Natural killer cell treated with Interleukin-12 subunit alpha and Interleukin-12 subunit beta and Interleukin-15 and Interleukin-18, amount 100 ng/mL, for 72 hours (primary cell): ENCODE measurements at places on chromosomes 1 and 21. TPM values are rescaled to one million over a fixed set of nuclear protein-coding genes. Genes with fewer than 3 reads are reported as not detected.

DNA sequence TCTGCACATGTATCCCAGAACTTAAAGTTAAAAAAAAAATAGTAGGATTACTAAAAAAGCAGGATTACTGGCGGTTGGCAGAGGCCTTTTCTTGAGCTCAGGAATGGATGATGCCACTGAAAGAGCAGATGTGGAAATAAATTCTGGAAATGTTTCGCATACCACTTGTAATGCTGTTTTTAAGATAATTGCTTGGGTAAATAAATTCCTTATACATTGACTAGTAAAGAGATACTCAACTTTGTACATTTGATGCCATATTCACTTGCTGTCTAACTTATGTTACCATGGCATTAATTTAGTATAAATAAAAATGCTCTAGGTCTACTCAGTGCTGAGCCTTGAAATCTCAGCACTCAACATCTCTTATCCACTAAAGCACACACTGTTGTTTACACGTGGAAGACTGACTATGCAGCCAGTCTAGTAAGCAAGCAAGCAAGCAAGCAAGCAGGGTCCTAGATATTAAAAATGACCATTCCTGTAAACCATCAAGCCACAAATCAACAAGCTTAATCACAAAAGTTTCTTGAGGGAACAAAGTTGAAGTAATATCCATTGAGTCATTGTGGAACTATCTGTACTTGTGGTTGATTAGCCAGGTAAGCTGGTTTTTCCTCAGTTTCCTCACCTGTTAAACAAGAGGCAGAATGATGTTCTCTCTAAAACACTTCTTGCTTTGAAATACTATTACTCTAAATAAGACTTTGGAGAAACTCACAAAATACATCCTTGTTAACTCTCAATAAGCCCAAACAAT is 1.7 kb upstream of the RASAL2 start:
- peaks cover 15% of the 10 kb centered on the region for H3K36me3 ChIP-seq
- H3K27ac ChIP-seq, result no peak overlapping the region
- DNase-seq, result no peak
- no peak overlapping the region for H3K4me3 ChIP-seq
- peaks cover 6% of the 10 kb centered on the region for H3K4me1 ChIP-seq

DNA sequence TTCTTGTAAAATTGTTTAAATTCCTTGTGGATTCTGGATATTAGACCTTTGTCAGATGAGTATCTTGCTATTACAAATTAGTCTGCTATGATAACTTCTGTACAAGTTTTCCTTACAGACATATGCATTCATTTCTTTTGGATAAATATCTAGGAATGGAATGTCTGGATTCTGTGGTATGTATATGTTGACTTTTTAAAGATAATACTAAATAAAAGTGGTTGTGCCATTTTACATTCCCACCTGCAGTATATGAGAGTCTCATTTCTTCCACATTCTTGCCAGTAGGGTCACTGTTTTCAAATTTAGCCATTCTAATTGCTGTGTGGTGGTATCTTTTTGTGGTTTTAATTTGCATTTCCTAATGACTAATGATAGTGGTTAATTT is 53.9 kb downstream of the SYDE2 start:
- H3K36me3 ChIP-seq, result no peaks in the 10 kb centered on the region
- H3K4me3 ChIP-seq, result no peak overlapping the region
- H3K4me1 ChIP-seq, result peaks cover 4% of the 10 kb centered on the region
- H3K27ac ChIP-seq, result no peak overlapping the region
- H3K27me3 ChIP-seq, result peaks cover 14% of the 10 kb centered on the region

GRCh38 chr1:24362982-24363614 is 43.9 kb downstream of the GRHL3 start:
- no peaks in the 10 kb centered on the region for H3K27me3 ChIP-seq
- no peak overlapping the region for H3K27ac ChIP-seq
- peaks cover 10% of the 10 kb centered on the region for H3K4me1 ChIP-seq
- no peak overlapping the region for H3K4me3 ChIP-seq
- no peak for DNase-seq

- H3K27ac ChIP-seq, result no peak overlapping the region
- no peak overlapping the region for H3K4me3 ChIP-seq
- H3K4me1 ChIP-seq, result peaks cover 5% of the 10 kb centered on the region
- peaks cover 3% of the 10 kb centered on the region for H3K27me3 ChIP-seq
These were observed 80.2 kb upstream of the ACTRT2 start for GRCh38 chr1:2941040-2941439.

DNA sequence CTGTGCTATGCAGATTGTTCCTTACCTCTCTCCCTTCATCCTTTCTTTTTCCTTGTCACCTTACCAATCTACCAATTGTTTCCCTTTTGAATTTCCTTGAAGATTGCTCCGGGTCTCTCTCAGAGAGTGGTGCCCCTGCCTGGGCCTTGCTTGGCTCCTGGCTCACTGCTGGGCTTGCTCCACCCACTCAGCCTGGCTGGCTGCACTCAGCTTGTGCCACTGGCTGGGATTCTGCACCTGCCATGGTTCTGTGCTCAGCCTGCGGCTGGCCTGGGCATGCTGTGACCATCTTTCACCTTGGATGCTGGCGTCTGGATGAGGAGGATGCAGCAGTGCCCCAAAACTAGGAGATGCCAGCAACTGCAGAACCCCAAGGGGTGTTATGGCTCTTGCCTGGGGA is 463.9 kb upstream of the CXADR start:
- no peak for DNase-seq
- H3K4me1 ChIP-seq, result no peaks in the 10 kb centered on the region
- peaks cover 5% of the 10 kb centered on the region for H3K36me3 ChIP-seq
- no peak overlapping the region for H3K4me3 ChIP-seq
- no peaks in the 10 kb centered on the region for H3K27me3 ChIP-seq

GRCh38 chr1:115958866-115959265 is 17.4 kb upstream of the SLC22A15 start:
- H3K4me3 ChIP-seq, result no peak overlapping the region
- no peaks in the 10 kb centered on the region for H3K36me3 ChIP-seq
- no peaks in the 10 kb centered on the region for H3K4me1 ChIP-seq

- no peaks in the 10 kb centered on the region for H3K27me3 ChIP-seq
- no peaks in the 10 kb centered on the region for H3K36me3 ChIP-seq
- no peak overlapping the region for H3K4me3 ChIP-seq
- H3K4me1 ChIP-seq, result no peaks in the 10 kb centered on the region
These were observed 14.1 kb upstream of the ZNF436 start for GRCh38 chr1:23383577-23384311.

DNA sequence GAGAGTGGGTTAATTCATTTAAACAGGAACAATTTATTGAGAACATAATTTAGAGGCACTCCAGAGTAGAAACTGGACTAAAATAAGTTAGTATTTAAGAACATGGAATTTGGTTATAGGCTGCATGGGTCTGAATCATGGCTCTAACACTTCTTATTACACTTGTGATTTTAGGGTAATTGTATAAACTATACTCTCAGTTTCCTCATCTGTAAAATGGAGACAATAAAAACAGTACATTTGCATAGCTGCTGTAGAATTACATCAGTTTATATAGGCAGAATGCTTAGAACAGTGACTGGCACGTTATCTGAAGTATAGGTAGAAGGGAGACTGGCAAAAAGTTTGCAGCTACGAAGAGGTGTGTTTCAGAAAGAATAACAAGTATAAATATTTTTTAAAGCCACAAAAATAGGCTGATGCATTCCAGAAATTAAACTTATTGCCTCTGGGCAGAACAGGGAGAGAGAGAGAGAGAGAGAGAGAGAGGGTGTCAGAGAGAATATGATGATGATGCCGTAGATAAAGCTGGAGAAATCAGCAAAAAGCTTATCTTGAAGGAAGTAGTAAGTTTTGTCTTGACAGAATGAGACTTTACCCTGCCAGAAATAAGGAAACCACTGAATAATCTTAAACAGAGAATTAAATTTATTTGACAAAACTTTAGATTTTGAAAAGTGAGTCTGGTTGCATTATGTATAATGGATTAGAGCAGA is 8.1 kb upstream of the OR6K3 start:
- H3K4me1 ChIP-seq, result no peaks in the 10 kb centered on the region
- no peak for DNase-seq
- H3K4me3 ChIP-seq, result no peak overlapping the region
- H3K36me3 ChIP-seq, result no peaks in the 10 kb centered on the region

DNA sequence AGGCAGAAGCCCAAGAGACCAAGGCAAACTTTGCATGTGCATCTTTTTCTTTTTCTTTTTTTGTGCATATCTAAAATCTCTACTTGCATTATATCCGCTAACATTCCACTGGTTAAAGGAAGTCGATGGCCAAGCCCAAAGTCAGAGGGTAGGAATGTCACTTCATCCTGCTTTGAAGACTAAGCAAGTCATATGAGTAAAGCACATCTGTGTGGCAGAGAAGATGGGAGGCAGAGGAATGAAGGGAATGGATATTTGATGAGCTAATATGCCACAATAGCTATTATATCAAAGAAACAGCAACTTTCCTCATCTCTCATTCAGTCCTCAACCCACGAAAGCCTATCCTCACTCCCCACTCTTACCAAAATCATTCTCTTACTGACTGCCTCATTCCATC is 59.3 kb downstream of the RNF220 start:
- H3K27me3 ChIP-seq, result peaks cover 12% of the 10 kb centered on the region
- no peaks in the 10 kb centered on the region for H3K36me3 ChIP-seq
- H3K4me1 ChIP-seq, result no peaks in the 10 kb centered on the region

DNA sequence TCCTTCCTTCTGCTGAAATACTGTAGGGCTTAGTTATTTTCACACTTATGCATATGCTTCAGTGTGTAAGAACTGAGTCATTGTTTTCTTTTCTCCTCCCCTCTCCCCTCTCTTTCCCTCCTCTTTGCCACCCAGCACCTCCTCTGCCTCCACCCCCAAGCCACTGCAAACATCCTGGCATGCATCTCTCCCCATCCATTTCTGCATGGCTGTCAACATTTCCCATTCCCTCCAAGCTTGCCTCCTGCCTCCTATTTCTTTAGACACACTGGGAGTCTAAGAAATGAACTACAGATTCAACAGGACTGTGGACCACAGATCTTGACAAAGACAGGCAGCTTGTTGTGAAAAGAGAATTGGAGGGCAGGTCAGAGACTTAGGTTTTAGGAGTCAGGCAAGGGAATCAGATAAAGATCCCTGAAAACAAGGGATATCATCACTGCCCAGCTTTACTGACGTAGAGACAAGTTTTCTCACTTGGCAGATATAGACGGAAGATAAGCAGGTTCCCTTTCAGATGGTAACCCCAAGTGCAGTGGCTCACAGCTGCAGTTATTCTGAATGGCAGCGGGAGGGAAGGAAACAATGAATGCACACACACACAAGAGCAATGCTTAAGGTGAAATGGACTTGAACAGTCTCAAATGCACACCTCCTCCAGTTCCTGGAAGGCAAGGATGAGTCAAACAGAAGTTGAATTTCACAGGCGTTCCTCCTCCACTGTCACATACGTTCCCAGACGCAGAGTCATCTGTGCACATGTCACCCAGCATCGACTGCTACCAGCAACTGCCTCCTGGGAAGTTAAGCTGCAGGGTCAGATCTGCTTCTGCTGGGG is 56.1 kb downstream of the HIVEP3 start:
- no peaks in the 10 kb centered on the region for H3K36me3 ChIP-seq
- no peaks in the 10 kb centered on the region for H3K27me3 ChIP-seq
- peaks cover 26% of the 10 kb centered on the region for H3K4me1 ChIP-seq

GRCh38 chr1:101219924-101220870 is 16.6 kb upstream of the S1PR1 start:
- H3K4me3 ChIP-seq, result no peak overlapping the region
- H3K36me3 ChIP-seq, result no peaks in the 10 kb centered on the region

DNA sequence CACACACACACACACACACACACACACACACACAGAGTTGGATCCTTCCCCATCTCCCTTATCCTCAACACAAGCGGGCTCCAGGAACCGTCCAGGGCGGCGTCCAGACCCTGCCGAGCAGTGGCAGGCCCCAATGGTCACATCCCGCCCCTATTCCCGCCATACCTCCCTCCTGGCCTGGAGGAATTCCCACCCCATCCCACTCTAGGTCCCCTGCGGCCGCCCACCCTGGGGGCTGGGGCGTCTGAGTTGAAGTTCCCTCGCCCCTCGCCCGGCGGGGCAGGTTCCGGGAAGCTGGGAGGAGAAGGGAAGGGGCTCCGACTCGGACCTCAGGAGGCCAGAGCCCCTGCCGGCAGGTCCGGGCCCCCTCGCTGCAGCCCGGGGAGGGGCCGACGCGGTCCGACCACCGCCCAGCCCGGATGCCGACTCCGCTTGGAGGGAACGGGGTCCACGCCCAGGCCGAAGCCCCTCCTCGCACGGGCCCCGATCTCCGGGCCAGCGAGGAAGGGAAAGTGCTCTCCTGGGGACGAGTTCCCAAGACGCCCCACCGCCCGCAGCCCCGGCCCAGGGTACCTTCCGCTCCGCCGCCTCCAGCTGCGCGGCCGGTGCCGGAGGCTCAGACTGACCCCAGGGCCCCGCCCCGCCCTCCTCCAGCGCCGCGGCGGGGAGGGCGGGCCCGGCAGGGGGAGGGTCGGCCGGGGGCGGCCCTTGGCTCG is at the start of gene RHOC:
RHOC (minus strand) TSS at position 623 of the 716 bp plus-strand sequence. CDS start 3,328 bp downstream, outside the sequence.
- peak; percentile 84 for DNase-seq
- peaks cover 3% of the 10 kb centered on the region for H3K27me3 ChIP-seq
- H3K4me3 ChIP-seq, result peak within 1 kb of the TSS; percentile 91
- H3K4me1 ChIP-seq, result peaks cover 46% of the 10 kb centered on the region
- peaks cover 8% of the 10 kb centered on the region for H3K36me3 ChIP-seq

- no peak overlapping the region for H3K4me3 ChIP-seq
- H3K36me3 ChIP-seq, result no peaks in the 10 kb centered on the region
- peaks cover 22% of the 10 kb centered on the region for H3K27me3 ChIP-seq
- H3K4me1 ChIP-seq, result no peaks in the 10 kb centered on the region
These were observed 501.0 kb upstream of the USP24 start for GRCh38 chr1:55716151-55716550.

DNA sequence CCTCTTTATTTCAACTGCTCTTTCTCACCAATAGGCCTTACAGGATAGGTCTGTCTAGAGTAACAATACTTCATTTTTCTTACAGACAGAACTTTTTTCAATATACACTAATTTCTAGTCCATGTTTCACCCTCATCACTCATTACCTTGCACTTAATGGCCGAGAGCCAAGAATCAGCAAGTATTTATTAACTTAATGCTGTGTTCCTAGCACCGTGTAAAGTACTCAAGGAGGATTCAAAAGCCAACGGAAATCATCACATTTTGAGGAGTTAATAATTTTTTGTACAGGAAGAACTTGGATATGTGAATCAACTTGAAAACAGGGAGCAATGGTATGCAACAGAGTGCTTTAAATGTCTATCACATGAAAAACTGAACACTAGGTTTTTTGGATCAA is 102.0 kb downstream of the PTPN14 start:
- H3K4me1 ChIP-seq, result no peaks in the 10 kb centered on the region
- no peaks in the 10 kb centered on the region for H3K27me3 ChIP-seq
- DNase-seq, result no peak
- no peak overlapping the region for H3K4me3 ChIP-seq
- no peak overlapping the region for H3K27ac ChIP-seq
- no peaks in the 10 kb centered on the region for H3K36me3 ChIP-seq

- H3K27ac ChIP-seq, result no peak overlapping the region
- no peaks in the 10 kb centered on the region for H3K4me1 ChIP-seq
These were observed 6.1 kb upstream of the PHLDA3 start for GRCh38 chr1:201475130-201475529.

PTGFR gene
- total RNA-seq, result not detected

STX12 gene
- 47.9 TPM for total RNA-seq

PTPRF gene
- 0.33 TPM for total RNA-seq

DRAXIN gene
- total RNA-seq, result 29.3 TPM

ADSS2 gene
- 51.0 TPM for total RNA-seq

SUSD4 gene
- not detected for total RNA-seq

TCEA3 gene
- total RNA-seq, result not detected

C8A gene
- total RNA-seq, result not detected

KRTAP13-2 gene
- not detected for total RNA-seq

NUP210L gene
- total RNA-seq, result not detected
